Globus pallidus (tissue), 1 donor: ENCODE measurements at places on chromosomes 7 and 10.

GRCh38 chr10:47282005-47282656 is 17.9 kb upstream of the GDF10 start:
- DNase-seq: no peak

DNA sequence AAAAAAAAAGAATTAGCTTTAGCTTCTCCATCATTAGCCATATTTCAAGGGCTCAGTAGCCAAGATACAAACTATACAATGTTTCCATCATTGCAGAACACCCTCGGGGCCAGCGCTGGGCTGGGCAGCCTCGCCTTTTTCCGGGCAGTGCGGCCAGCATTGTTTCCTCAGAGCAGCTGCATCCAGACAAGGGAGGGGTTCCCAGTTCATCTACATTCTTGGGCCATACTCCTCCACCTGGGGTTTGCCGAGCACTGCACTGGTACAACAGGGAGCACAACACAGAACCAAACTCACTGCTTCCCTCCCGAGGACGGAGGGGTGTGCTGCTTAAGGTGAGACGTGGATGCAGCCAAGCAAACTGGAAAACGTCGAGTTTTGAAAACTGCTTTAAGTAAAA is 2.4 kb upstream of the PKD1L1 start:
- DNase-seq: peak; percentile 15

GRCh38 chr7:106778656-106779250 is 86.3 kb upstream of the PIK3CG start:
- DNase-seq: no peak

DNA sequence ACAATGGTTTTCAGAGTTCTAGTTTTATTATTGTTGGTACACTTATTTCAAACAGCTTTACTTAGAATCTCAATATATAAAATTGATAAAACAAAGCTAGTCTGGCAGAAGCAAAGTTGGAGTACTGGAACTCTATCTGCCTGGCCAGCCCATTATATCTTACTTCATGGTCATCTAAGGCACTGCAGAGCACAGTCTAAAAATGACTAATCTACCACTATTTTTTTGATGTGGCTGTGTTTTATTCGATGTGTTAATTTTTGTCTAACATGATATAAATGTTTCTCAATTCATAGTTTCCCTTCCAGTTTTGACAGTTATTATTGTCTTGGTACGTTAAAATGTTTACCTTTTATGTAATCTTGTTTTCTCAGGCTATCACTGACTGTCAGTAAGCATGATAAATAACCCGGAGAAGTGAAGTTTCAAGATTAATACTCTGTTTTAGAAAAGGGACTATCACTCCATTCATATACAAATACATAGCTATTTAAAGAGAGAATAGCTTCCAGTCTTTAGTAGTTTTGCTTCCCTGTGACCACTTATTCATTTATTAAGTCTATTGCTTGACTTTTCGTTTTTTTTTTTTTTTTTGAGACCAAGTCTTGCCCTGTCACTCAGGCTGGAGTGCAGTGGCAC is 60.6 kb upstream of the CSTF2T start:
- no peak for DNase-seq

GRCh38 chr10:5634918-5635317 is 31.5 kb downstream of the ASB13 start:
- no peak for DNase-seq

DNA sequence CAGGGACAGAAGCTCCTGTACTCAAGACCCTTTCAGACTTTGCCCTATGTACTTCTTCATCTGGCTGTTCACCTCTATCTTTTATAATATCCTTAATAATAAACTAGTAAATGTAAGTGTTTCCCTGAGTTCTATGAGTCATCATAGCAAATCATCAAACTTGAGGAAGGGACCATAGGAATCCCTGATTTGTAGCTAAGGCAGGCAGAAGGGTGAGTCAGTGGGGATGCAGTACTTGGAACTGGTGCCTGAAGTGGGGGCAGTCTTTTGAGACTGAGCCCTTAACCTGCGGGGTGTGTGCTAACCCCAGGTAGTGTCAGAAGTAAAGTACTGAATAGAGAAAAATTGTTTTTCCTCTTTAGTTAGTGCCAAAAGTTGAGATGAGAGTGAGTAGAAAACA is 6.2 kb upstream of the TMEM243 start:
- no peak for DNase-seq

DNA sequence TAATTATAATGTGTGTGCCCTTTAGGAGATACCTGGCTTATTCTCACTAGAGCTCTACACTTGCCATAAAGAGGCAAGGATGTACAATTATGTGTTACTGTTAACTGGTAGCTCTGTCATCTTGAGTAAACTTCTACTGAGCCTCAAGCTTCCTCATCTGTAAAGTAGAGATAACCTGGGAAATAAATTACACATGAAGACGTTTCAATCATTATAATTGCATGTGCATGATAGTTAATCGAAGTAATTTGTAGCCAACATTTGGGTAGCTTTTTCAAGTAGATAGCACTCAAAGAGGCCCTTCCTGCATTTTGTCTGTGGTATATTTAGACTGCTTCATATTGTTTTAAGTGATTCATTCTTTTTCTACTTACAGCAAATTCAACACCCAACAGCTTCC is 2.4 kb downstream of the CCT6A start:
- no peak for DNase-seq

- peak; percentile 48 for DNase-seq
Measured at GRCh38 chr10:133260895-133261725, 15.6 kb downstream of the ADAM8 start.

GRCh38 chr10:98257961-98258360 is 10.0 kb downstream of the LOXL4 start:
- DNase-seq: no peak

- no peak for DNase-seq
Measured at GRCh38 chr10:17375936-17376584, 78.3 kb downstream of the ST8SIA6 start.

DNA sequence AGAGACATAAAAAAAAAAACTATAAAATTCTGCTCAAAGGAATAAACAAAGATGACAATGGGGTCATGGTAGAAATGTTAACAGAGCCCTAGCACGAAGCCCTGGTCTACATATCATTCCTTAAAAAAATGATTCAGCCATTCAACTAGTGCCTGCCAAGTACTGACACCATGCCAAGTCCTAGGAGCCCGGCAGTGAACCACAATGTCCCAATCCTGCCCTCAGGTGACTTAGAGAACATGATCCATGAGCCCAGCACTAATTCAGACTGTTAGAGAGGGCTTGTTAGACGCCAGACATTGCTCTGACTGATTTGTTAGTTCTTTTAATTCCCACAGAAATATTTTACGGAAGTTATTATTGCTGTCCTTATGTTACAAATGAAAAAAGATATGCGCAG is 67.3 kb upstream of the VWC2 start:
- no peak for DNase-seq

GRCh38 chr7:398888-399287 is 108.9 kb downstream of the FOXL3 start:
- no peak for DNase-seq

DNA sequence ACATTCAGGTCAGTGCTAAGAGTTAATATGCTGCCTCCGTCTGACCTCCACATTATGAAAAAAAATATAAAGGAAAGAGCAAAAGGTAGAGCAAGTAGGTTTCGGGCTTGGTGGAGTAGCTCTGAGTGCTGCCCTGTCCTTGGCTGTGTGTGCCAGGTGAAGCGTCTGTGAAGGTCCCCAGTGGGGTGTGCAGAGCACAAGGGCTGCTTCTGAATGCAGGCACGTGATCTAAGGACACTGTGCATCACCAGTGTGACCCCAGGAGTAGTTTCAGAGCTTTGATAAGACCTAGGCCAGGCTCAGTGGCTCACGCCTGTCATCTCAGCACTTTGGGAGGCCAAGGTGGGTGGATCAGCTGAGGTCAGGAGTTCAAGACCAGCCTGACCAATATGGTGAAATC is 36.0 kb downstream of the KLF6 start:
- no peak for DNase-seq

DNA sequence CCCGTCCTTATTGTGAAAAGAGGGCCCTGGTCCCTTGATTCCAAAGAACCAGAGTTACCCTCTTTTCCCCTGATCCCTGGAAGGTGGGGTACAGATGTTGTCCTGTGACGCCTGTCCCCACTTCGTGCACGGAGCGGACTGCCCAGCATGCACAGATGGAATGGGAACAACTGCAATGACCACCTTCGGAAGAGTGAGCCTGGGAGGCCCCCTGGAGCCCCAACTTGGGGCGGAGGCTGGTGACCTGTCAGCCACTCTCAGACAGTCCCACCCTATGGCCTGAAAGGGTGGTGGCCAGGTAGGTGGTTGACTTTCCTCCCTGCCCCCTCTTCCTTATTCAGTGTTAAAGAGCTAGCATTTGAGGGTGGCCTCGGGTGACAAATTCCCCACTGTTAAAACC is 196.6 kb upstream of the GALNT17 start:
- no peak for DNase-seq

DNA sequence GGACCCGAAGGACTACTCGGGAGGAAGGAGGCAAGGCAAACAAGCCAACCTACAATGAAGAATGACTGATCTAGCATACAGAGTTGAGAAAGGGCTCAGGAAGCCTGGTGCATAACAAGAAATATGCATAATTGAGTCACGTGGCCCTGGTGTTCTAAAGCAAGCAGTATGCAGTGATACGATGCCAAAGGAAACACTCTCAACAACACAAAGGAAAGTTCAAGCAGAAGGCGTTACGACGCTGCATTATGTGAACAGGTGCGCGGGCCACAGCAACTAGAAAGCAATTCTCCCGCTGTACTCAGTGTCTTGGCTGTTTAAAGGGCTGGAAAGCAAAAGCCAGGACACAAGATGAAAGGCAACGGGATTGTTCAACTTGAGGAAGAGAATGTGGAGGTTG is 100.8 kb downstream of the PRTFDC1 start:
- no peak for DNase-seq

DNA sequence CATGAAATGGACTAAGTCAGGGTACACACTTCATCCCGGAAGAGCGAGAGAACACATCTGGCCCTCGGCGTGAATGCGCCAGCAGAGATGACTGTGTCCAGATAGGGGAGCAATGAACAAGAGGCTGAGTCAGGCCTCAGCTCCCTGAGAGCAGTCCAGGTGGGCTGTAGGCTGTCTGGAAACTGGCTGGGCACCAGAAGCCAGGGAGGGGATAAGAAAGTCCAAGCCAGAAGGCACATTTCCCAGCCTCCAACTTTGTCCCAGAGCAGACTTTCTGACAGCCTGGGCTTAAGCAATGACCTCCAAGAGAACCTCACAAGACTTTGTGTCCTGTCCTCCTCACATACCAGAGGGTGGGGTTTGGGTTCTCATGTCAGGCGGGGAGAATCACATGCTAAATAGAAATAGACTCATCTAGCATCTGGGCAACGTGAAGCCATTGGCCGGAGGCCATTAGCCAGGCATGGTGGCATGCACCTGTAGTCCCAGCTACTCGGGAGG is 157.2 kb downstream of the ARHGAP12 start:
- no peak for DNase-seq

DNA sequence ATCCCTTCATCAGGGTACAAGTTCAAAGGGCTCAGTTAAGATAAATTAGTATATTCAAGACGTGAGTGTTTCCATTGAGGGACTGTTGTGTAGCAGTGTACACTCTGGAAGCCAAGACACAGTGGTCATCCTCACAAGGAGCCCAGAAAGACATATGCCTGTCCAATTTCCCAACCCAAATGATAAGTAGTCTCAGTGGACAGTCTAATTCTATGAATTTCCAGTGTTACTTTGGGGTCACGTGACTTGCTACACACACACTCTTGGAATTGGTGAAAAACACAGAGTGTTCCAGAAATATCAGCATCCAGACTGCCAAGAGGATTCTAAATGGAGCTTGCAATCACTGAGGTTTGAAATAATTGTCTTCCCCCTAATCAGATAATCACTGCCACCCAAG is 365.1 kb downstream of the WDR11 start:
- DNase-seq: no peak

DNA sequence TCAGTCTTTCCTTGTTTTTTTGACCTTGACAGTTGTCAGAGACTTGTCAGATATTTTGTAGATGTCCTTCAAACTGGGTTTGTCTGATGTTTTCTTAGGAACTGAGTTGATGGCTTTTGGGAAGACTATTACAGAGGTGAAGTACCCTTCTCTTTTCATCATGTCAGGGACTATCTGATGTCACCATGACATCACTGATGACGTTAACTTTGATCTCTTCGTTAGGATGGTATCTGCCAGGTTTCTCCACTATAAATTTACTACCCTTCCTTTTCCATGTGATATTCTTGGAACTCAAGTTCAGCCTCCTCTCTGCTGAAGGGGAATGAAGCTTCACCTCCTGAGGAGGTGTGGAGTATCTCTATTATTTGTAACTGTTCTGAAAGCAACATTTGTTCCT is 78.5 kb downstream of the SUGCT start:
- DNase-seq: no peak

DNA sequence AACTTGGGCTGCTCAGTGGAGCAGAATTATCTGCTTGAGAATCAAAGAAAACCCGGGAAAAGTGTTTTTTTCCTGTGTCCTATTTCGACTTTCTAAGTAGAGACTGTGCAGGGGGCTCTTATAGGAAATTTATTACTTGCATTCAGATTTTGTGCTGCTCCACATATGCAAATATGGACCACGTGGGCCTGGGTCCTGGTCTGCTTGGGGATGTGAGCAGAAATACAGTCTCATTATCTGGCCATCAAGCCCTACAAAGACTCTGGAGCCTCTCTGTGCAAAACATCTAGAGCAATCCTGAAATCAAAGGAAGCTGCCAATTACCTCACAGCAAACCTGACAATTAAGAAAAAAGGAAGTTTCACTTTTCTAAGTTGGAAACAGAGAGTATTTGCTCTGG is 216.9 kb downstream of the LRMDA start:
- DNase-seq: no peak

DNA sequence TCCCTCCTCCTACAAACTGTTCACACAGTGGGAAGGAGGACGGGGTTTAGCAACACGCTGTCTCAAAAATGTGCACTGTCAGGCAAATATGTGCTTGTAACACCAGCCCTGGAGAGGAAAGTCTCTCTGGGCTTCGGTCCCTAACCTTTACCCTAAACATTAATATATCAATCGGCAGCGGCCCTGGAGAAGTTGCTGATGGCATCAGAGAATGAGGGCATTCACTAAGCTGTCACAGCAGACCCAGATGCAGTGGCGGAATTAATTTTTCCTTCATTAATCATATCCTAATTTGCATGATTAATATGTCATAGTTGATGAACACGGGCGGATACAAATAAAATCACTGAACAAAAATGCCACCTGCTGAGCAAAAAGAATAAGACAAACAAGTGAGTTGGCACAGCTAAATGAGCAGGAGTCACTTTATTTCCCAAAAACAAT is 45.2 kb upstream of the INSIG1 start:
- no peak for DNase-seq

- DNase-seq: no peak
Measured at GRCh38 chr10:5317547-5318107, 47.1 kb upstream of the UCN3 start.

GRCh38 chr10:6473430-6473829 is 106.6 kb downstream of the PRKCQ start:
- no peak for DNase-seq

DNA sequence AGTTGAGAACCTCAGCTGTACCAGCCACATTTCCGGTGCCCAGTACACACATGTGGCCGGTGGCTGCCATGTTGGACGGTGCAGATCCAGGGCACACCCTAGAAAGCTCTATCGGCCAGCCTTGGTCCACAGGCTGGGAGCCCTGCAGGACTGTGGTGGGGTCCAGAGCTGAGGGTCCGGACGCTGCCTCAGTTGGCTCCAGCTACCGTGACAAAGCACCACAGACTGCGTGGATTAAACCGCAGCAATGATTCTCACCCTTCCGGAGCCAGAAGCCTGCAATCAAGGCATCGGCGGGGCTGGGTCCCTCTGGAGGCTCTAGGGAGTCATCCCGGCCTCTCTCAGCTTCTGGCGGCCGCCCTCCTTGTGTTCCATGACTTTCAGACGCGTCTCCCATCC is 50.1 kb downstream of the PDGFA start:
- no peak for DNase-seq

GRCh38 chr10:77643795-77644468 is 6.3 kb upstream of the KCNMA1 start:
- no peak for DNase-seq
